ENCODE measurements at places on chromosomes 11 and 22.

DNA sequence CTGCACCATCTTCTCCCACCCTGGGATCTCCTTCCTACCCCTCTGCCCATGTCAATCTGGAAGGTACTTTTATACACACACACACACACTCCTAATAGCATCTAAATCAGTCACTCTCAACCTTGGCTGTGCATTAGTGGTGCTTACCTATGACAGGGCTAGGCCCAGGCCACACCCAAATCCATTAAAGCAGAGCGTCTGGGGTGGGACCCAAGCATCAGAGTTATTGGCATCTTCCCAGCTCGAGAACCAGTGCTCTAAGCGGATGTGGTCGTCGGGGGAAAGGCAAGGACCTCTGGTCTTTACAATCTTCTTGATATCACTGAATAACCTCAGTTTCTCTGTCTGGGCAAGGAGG is 194.6 kb downstream of the TRIM29 start:
- peaks cover 33% of the 10 kb centered on the region for H3K27me3 ChIP-seq
- no peak overlapping the region for H3K27ac ChIP-seq
- H3K4me3 ChIP-seq, result no peak overlapping the region
- no peaks in the 10 kb centered on the region for H3K36me3 ChIP-seq
- no peaks in the 10 kb centered on the region for H3K4me1 ChIP-seq

GRCh38 chr11:77473801-77474683 is at the start of gene PAK1:
TSS of gene PAK1 (minus strand) at chr11:77474094. CDS start at chr11:77392520, 81,574 bp downstream.
- peak within 1 kb of the TSS; percentile 95 for H3K4me3 ChIP-seq
- peaks cover 16% of the 10 kb centered on the region for H3K4me1 ChIP-seq

GRCh38 chr22:49873228-49873940 is 19.7 kb downstream of the ZBED4 start:
- no peak overlapping the region for H3K27ac ChIP-seq
- H3K36me3 ChIP-seq, result no peaks in the 10 kb centered on the region
- H3K27me3 ChIP-seq, result no peaks in the 10 kb centered on the region
- H3K4me3 ChIP-seq, result no peak overlapping the region
- no peak for DNase-seq

DNA sequence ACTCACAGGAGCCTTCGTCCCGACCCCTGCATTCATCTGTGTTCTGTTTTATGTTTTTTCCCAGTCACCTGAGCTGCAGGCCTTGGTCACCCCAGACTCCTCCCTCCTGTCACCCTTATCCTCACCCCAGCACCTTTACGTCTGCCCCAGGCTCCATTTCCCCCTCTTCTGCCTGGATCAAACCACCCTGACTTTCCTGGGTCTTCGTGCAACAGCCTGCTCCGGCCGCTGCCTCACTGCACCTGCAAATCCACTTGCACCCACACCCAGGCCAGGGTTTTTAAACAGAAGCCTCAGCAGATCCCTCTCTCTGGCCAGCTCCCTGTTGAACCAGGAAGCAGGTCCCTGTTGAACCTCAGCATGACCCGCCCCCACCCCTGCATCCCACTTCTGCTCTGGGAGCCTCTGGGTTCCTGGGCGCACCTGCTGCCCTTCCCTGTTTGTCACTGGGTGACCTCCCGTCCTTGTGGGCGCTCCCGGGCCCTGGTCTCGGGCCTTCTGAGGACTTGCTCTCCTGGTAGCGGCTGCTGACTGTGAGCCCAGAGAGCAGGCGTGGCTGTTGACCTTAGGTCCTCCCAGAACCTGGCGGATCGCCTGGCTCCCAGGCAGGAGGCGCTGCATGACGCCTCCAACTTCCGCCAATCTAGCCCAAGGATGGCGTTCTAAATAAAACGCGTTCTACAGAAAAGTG is 12.8 kb downstream of the MAPK8IP2 start:
- peak overlapping the region; percentile 50 for H3K27ac ChIP-seq
- no peak overlapping the region for H3K4me3 ChIP-seq
- H3K4me1 ChIP-seq, result no peaks in the 10 kb centered on the region
- no peaks in the 10 kb centered on the region for H3K27me3 ChIP-seq

GRCh38 chr11:61700212-61700611 is 20.0 kb downstream of the DAGLA start:
- H3K4me1 ChIP-seq, result peaks cover 64% of the 10 kb centered on the region
- peak overlapping the region; percentile 92 for H3K27ac ChIP-seq
- DNase-seq, result no peak
- no peak overlapping the region for H3K4me3 ChIP-seq
- no peaks in the 10 kb centered on the region for H3K27me3 ChIP-seq

GRCh38 chr11:128093689-128094088 is 493.7 kb downstream of the ETS1 start:
- no peak overlapping the region for H3K4me3 ChIP-seq
- no peaks in the 10 kb centered on the region for H3K27me3 ChIP-seq
- H3K27ac ChIP-seq, result no peak overlapping the region
- no peaks in the 10 kb centered on the region for H3K4me1 ChIP-seq

DNA sequence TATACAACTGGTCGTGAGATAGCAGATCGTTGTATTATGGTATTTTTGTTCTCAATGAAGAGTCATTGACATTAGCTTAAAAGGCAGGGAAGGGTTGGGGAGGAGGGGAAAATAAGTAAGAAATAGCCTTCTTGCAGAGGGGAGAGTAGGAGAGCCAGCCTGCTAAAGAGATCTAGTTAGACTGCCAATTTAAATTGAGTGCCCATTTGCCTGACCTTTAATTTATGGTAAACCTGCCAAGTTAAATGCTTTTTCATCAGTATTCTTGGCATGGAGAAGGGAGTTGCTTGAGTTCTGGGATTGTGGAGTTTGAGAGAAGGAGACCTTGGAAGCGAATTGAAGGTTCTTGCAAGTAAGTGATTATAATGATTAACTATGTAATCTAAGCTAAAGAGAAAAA is 89.0 kb downstream of the FAM83F start:
- H3K27me3 ChIP-seq, result no peaks in the 10 kb centered on the region

GRCh38 chr11:62724171-62724570 is 3.1 kb downstream of the HNRNPUL2 start:
- peak overlapping the region; percentile 78 for H3K4me3 ChIP-seq
- H3K27me3 ChIP-seq, result no peaks in the 10 kb centered on the region
- DNase-seq, result no peak
- H3K4me1 ChIP-seq, result peaks cover 9% of the 10 kb centered on the region
- no peak overlapping the region for H3K27ac ChIP-seq

- H3K27ac ChIP-seq, result no peak overlapping the region
- H3K27me3 ChIP-seq, result no peaks in the 10 kb centered on the region
- no peaks in the 10 kb centered on the region for H3K4me1 ChIP-seq
These were observed 39.9 kb downstream of the CLPB start for GRCh38 chr11:72394416-72394815.

GRCh38 chr11:69636512-69637197 is 4.3 kb upstream of the CCND1 start:
- H3K27me3 ChIP-seq, result no peaks in the 10 kb centered on the region
- no peaks in the 10 kb centered on the region for H3K36me3 ChIP-seq
- H3K4me1 ChIP-seq, result peaks cover 42% of the 10 kb centered on the region

DNA sequence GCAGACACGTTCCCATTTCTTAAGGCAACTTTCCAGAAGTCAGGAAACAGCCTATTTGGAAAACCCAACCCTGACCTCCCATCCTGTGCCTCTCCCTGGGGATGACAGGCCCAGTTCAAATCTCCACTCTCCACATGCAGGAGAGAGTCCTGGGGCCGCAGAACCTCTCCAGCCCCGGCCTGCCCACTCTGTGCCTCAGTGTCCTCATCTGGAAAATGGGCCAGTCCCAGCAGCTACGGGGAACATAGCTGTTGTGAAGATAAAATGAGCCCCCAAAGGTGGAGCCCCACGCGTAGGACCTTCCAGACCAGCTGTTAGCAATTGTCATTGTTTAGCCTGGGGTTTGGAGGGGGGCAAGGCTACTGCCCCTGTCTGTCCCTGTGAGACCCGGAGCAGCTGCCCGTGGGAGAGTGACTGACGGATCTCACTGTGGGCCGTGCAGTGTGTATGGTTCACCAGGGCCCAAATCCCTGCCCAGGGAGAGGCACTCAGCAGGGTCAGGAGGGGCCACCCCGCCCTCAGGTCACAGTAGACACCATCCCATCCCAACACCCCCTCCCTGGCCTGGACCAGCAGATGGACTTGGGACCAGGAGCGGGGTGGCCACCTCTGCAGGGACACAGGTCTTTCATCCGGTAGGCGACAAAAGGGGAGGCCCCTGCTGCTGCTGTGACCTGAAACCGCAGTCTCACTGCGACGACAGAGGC is 145.9 kb downstream of the CTTN start:
- H3K4me3 ChIP-seq, result no peak overlapping the region

DNA sequence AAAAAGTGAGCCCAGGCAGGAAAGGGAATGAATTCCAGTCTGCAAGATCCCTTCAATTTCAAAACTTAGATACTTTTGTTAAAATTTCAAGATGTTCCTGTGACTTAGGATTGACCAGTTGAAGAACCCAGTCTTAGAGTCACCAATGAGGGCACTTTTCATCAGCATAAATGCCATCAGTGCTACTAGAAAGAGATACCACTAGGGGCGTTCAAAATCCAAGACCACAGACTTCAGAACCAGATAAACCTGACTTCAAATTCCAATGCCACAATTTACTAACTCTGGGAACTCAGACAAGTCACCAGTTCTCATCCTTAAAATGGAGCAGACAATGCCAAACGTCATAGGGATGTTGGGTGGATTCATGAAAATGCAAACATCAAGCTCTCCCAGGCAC is 523.2 kb downstream of the BUD13 start:
- no peak overlapping the region for H3K27ac ChIP-seq
- H3K4me3 ChIP-seq, result no peak overlapping the region
- H3K36me3 ChIP-seq, result no peaks in the 10 kb centered on the region

DNA sequence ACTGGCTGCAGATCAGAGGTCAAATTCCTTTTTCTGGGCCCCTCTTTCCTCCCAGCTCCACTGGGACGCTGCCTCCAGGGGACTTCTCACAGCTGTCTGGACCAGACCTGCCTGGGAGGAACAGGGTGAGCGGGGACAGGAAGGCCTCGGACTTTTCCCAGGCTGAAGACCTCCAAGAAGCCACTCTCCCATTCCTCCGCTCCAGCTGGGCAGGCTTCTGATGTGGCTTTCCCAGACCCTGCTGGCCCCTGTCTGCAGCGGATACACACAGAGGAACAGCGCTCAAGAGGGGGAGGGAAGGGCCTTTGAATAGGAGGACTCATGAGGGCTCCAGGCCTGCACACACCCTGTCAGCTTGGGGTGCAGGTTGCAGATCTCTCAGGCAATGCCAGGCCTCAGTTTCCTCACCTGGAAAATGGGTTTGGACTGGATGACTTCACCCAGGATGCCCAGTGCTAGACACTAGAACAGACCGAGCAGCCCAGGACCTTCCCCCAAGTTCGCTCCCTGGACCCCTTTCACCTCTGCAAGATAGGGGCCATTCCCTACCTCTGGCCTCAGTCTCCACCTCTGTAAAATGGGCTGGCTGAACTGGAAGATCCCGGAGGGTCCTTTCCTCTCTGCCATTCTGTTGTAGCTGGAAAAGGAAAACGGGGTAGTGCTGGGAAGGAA is 36.6 kb downstream of the MB start:
- no peak overlapping the region for H3K27ac ChIP-seq
- peaks cover 8% of the 10 kb centered on the region for H3K4me1 ChIP-seq
- no peak for DNase-seq
- H3K4me3 ChIP-seq, result no peak overlapping the region

DNA sequence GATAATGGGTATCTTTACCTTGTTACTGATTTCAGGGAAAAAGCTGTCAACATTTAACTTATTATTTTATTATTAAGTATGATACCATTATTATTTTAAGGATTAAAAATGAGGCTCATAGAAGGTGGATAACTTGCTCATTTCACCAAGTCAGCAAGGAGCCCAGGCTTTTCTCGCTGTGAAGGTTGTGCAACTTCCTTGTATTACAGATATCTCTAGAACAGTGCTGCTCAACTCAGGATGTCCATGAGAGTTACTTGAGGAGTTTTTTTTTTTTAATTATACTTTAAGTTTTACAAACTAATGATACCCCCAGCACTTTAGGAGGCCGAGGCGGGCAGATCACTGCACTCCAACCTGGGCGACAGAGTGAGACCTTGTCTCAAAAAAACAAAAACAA is 98.2 kb downstream of the INSC start:
- no peak for DNase-seq
- H3K4me1 ChIP-seq, result no peaks in the 10 kb centered on the region
- H3K27ac ChIP-seq, result no peak overlapping the region
- no peaks in the 10 kb centered on the region for H3K36me3 ChIP-seq
- no peaks in the 10 kb centered on the region for H3K27me3 ChIP-seq

- peak overlapping the region; percentile 76 for H3K27ac ChIP-seq
- no peaks in the 10 kb centered on the region for H3K27me3 ChIP-seq
- peak overlapping the region; percentile 3 for H3K4me3 ChIP-seq
- H3K36me3 ChIP-seq, result no peaks in the 10 kb centered on the region
- DNase-seq, result no peak
These were observed 91.1 kb upstream of the LMO1 start for GRCh38 chr11:8354622-8355415.

- DNase-seq, result no peak
- peak overlapping the region; percentile 98 for H3K27ac ChIP-seq
- no peak overlapping the region for H3K4me3 ChIP-seq
- peaks cover 74% of the 10 kb centered on the region for H3K4me1 ChIP-seq
- no peaks in the 10 kb centered on the region for H3K27me3 ChIP-seq
These were observed 1.3 kb upstream of the SLC25A45 start for GRCh38 chr11:65383778-65384177.

DNA sequence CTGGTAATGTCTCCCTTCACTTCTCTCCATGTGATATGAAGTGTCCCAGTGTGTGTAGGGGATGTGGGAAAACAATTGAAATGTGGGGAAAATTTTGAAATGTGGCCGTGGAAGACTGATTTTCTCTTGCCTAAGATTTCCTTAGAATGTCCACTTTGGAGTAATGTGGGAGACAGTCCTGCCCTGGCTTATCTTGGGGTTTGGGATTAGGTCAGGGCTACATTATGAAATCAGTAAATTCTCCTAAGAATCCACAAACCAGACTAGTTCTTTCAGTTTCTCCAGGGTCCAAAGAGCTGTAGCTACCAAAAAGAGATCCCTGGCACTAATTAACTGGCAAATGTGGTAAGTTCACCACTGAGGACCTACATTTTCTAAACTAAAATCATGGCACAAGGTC is 22.8 kb downstream of the YPEL4 start:
- H3K36me3 ChIP-seq, result no peaks in the 10 kb centered on the region
- no peaks in the 10 kb centered on the region for H3K27me3 ChIP-seq
- no peak overlapping the region for H3K4me3 ChIP-seq
- no peak overlapping the region for H3K27ac ChIP-seq

DNA sequence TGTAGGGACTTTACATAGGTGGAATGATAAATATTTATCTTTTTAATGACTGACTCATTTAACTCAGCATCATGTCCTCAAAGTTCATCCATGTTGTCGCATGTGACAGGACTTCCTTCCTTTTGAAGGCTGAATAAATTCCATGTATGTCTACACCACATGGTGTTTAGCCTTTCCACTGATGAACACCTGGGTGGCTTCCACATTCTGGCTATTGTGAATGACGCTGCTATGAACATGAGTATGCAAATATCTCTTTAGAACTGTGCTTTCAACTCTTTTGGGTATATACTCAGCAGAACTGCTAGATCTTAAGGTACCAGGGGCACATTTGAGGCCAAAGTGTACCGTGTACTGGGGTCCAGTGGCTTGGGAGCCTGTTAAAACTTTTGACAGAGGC is 24.1 kb downstream of the LARGE1 start:
- DNase-seq, result no peak
- H3K27ac ChIP-seq, result no peak overlapping the region
- H3K4me1 ChIP-seq, result no peaks in the 10 kb centered on the region
- H3K27me3 ChIP-seq, result no peaks in the 10 kb centered on the region
- no peaks in the 10 kb centered on the region for H3K36me3 ChIP-seq

- no peaks in the 10 kb centered on the region for H3K36me3 ChIP-seq
- no peak overlapping the region for H3K4me3 ChIP-seq
- H3K27me3 ChIP-seq, result peaks cover 14% of the 10 kb centered on the region
- peaks cover 67% of the 10 kb centered on the region for H3K4me1 ChIP-seq
- no peak overlapping the region for H3K27ac ChIP-seq
These were observed 93.7 kb downstream of the PLEKHA7 start for GRCh38 chr11:16920559-16920958.
